ENCODE measurements at places on chromosomes 1 and 21.

DNA sequence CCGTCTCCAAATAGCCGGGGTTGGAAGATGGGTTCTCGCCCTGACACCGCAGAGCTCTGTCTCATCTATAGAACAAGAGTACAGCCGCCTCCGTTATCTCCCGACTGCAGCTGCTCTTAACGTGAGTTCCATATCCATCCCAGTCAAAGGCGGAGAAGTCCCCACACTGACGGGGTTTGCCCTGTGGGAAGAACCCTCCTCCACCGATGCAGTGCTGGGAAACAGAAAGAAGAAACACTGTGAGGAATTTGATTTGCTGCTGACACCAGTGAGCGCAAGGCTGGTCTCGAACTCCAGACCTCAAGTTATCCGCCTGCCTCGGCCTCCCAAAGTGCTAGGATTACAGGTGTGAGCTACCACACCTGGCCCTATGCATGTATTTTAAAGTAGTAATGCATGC lies 9.5 kb downstream of the ITLN2 start:
- no peak for DNase-seq

- no peak for DNase-seq
Measured at GRCh38 chr1:225608014-225608796, 44.7 kb downstream of the ENAH start.

DNA sequence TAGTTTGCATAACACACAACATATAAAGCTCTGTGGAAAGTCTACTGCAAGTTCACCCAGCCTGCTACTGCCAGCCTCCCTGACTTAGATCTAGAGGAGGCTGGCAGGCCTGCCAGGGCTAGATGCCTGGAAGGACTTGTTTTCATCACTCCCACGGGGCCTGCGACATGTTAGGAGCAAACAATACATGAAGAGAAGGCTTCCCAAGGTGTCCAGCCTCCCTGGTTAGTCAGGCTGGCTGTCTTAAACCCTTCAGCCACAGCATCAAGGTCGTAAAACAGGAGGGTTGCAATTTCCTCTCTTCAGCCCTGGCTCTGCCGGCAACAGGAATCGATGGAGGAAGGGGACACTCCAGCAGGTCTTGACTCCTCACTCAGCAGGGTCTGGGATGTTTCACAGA lies 104.5 kb downstream of the NGF start:
- DNase-seq, result no peak

DNA sequence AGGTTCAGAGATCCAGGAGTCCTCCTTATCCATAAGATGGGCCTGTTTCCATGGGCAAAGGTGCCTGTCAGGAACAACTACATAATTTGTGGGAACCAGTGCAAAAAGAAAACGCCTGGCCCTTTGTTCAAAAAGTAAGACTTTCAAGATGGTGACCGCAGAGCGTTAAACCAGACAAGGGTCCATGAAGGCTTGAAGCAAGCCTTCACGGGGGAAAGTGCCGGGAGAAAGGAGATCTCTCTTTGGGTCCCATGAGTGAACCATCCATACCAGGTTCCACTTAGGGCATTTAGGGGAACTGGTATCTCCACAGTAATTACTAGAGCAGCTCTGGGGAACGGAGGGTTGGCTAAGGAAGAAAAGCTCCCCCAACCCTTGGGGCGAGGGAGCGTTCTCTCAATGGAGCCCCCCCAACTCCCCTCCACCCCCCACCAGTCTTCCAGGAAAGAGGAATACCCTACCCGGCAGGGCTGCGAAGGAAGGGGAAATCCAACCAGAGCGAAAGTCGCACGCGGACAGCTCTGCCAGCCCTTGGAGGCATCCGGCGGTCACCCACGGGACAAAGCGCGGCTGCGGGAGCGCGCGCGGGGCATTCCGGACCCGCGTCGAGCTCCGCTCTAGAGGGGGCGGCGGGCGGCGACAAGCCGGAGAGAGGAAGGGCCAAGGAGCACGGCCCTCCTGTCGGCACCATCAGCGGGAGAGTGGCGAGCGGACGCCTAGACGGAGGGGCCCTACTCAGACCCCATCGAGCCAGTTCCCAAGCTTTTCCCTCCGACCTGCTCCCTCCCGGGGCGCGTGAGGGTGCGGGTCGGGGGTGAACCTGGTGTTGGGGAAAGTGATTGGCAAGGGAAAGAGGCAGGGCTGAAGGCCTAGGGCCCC lies 687 bp upstream of the RASSF5 start:
- no peak for DNase-seq

DNA sequence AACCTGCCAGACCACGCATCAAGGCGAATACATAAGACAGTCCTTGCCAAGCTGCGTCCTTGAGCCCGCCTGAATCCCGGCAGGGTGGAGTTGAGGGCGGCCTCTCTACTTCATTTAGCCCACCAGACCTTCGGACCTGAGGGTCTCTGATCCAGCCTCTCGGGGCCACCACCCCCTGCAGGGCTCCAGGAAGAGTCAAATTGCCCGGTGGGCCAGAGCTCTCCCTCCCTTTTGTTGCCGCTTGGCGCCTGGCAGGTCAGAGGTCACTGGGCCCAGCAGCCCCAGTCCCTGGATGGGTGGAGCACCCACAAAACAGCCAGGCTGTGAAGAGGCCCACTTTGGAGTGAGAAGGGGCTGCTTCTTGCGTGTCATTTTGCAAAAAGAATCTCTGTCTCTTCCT lies 9.0 kb downstream of the GNG4 start:
- no peak for DNase-seq

GRCh38 chr1:186498695-186499389 lies 37.9 kb upstream of the PDC start:
- DNase-seq, result no peak

- DNase-seq, result no peak
Measured at GRCh38 chr1:60866917-60867531, 215.3 kb upstream of the NFIA start.

- DNase-seq, result no peak
Measured at GRCh38 chr1:232795497-232796053, 9.6 kb upstream of the MAP10 start.

GRCh38 chr1:21814241-21814918 lies 2.3 kb downstream of the LDLRAD2 start:
- peak; percentile 67 for DNase-seq

DNA sequence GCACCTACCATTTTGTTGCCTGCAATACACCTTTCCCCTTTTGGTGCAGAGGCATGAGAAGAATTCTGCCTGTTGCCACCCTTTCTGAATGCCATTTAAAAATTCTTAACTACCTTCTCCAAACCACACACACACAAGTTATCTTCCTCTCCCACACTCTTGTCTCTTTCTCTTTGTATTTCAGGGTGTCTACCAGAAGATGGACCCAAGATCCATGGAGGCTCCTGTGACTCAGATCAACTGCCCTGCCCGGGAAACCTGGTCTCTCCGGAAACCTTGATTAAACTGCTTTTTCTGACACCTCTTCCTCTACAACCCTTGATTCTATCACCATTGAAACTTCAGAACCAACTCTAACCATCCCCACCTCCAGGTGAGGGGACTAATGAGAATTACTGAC lies 2.4 kb upstream of the TARS2 start:
- DNase-seq, result no peak

- DNase-seq, result no peak
Measured at GRCh38 chr1:17404034-17404684, 32.2 kb downstream of the PADI6 start.

- DNase-seq, result no peak
Measured at GRCh38 chr1:47569261-47569660, 131.4 kb downstream of the FOXD2 start.

DNA sequence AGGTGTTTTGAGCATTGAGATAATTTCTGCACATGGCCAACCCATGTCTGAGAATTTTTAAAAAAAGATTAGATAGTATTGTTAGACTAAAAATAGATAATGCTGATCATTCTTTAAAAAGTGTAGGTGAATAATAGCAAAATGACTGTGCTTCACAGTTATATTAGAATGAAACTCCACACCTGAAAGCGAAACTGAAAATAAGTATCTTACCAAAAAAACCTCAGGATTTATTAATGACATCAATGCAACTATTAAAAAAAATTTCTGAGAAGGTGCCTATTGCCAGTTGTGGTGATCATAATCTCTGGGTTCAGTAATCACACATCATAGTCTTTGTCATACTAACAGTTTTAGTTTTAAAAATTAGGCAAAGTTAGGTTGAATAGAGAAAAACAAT lies 36.5 kb downstream of the PLA2G4A start:
- DNase-seq, result no peak

- DNase-seq, result no peak
Measured at GRCh38 chr1:233109096-233109495, 158.7 kb downstream of the NTPCR start.

GRCh38 chr1:214683621-214684020 lies 80.6 kb downstream of the CENPF start:
- DNase-seq, result no peak

- peak; percentile 78 for DNase-seq
Measured at GRCh38 chr1:204507317-204508105, 8.7 kb upstream of the MDM4 start.

GRCh38 chr1:99672038-99672437 lies 26.1 kb downstream of the PALMD start:
- DNase-seq, result no peak

Data from right forelimb (tissue), 1 donor.